ENCODE measurements at places on chromosomes 11 and 22.
A peak's percentile ranks its signal among the peaks of the same experiment; 100 is the strongest.

- no peak for DNase-seq
Observed at GRCh38 chr11:111663820-111664219, 61.6 kb downstream of the SIK2 start.

GRCh38 chr22:48556222-48556621 is 1271.5 kb downstream of the BRD1 start:
- no peak for DNase-seq

DNA sequence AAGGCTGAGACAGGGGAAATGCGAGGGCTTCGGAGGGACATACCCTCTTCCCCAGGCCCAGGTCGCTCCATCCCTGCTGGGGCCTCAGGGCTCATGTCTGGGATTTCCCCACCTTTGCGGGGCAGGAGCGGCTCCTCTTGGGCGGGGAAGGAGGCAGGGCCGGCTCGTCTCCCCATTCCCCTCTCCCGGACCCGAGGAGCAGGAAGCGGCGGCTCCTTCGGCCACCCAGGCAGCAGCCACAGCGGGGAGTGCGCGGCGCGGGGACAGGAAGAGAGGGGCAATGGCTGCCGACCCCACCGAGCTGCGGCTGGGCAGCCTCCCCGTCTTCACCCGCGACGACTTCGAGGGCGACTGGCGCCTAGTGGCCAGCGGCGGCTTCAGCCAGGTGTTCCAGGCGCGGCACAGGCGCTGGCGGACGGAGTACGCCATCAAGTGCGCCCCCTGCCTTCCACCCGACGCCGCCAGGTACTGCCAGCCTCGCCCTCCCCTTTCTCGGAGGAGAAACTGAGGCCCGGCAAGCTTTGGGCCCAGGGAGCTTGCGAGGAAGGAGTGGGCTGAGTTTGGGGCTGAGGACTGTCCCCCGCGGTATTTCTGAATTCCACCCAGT is at the start of gene ANKK1:
TSS of gene ANKK1 (plus strand) at position 175 of the 607 bp plus-strand sequence. CDS start at position 281, 106 bp downstream.
- peak; percentile 54 for DNase-seq

- no peak for DNase-seq
Observed at GRCh38 chr11:26878959-26879581, 114.8 kb upstream of the FIBIN start.

- no peak for DNase-seq
Observed at GRCh38 chr11:86785576-86785975, 14.8 kb upstream of the PRSS23 start.

- DNase-seq = no peak
Observed at GRCh38 chr11:113613619-113614018, 92.5 kb downstream of the TMPRSS5 start.
